ENCODE measurements at places on chromosomes 3 and 15.

GRCh38 chr3:10616321-10616720, 110.9 kb upstream of the ATP2B2 start:
- DNase-seq, result no peak

DNA sequence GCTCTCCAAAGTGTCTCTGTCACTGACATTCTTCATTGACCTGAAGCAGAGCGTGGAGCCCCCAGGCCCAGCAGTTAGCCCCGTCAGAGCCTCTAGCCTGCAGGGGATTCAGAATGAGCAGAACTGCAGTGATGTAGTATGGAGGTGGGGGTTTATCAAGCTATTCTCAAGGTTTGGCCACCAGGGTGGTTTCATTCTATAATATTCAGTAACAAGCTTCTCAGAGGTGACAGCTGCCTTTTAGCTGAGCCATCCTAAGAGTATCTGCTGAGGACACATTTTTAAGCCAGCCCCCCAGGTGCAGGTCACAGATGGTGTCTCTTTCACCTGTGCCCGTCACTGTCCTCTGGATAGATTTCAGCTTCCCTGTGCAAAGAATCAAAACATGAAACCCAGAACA, 31.9 kb downstream of the CMTM7 start:
- DNase-seq, result no peak

GRCh38 chr3:153848702-153849101, 272.5 kb upstream of the ARHGEF26 start:
- DNase-seq, result no peak

GRCh38 chr3:15180042-15180611, 25.9 kb upstream of the CAPN7 start:
- no peak for DNase-seq

- DNase-seq, result no peak
Observed at GRCh38 chr3:131739211-131739610, 236.4 kb upstream of the MRPL3 start.

DNA sequence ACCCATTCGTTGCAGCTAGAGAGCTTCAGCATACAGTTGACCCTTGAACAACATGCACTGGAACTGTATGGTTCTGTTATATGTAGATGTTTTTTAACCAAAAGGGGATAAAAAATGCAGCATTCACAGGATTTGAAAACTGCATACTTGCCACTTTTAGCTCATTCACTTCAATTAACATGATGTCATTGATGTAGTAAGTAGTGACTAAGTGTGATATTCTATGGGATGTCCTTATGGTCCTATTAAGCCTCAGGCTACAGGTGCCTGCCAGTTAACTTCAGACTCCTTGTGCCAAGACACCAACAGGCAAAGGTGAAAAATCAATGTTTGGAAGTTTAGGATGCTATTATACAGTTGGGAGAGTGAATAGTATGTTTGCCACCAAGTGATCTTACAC, 553.6 kb upstream of the NECTIN3 start:
- no peak for DNase-seq

DNA sequence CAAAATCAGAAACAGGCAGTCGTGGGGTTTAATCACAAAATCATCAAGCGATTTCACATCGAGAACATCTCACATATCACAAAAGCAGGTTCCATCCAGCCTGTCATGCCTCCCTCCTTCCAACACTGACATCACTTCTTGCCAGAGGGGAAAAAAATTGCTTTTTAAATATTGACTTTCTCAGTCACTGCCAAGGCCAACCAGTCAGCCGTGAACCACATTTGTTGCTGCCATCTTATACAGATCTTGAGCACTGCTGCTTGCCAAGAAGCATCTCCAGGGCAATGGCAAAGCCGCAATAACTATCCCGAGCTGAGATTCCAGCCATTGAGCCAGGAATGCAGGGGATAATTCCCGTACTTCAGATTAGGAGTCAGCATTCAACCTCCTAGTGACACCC, 174.6 kb downstream of the ANXA2 start:
- no peak for DNase-seq

GRCh38 chr3:56940976-56941375, 119.5 kb upstream of the SPATA12 start:
- DNase-seq, result no peak

- peak; percentile 62 for DNase-seq
Observed at GRCh38 chr3:9704347-9705322, 1.0 kb downstream of the CPNE9 start.

GRCh38 chr3:196695849-196696226, 16.2 kb downstream of the CEP19 start:
- DNase-seq, result no peak
